ENCODE measurements at places on chromosomes 3 and 15. TPM values are rescaled to one million over a fixed set of nuclear protein-coding genes. Genes with fewer than 3 reads are reported as not detected.

BRK1 gene
- total RNA-seq, result 106 TPM

CLDN16 gene
- not detected for total RNA-seq

KCNMB2 gene
- 11.7 TPM for total RNA-seq

SNTN gene
- total RNA-seq, result not detected

TRIP4 gene
- 15.8 TPM for total RNA-seq

Data from muscle of leg (tissue), 16 donors.